ENCODE measurements at places on chromosomes 11 and 22.

GRCh38 chr11:19436932-19437331, 196.2 kb upstream of the E2F8 start:
- no peak for DNase-seq

GRCh38 chr11:45590743-45591142, 74.7 kb downstream of the CHST1 start:
- DNase-seq = no peak

GRCh38 chr11:111347002-111347722, 31.9 kb downstream of the POU2AF1 start:
- DNase-seq = no peak

GRCh38 chr11:116929414-116930090, 92.1 kb upstream of the APOA1 start:
- no peak for DNase-seq

DNA sequence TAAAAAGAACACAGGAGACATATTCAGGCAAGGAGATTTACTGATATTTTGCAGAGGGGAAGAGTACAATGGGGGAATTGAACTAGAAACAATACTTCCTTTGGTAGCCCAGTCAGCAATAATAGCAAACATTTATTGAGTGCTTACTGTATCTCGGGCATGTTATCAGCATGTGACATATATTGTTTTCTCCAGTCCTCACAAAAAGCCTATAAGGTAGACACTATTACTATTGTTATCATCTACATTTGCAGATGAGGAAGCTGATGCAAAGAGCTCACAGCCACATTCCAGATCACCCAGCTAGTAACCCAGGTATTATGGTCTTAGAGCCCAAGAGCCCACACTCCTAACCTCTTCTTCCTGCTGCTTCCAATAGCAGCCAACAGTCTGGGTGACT, 27.9 kb downstream of the NAV2 start:
- DNase-seq = no peak

GRCh38 chr11:11949482-11949881, 58.9 kb downstream of the DKK3 start:
- no peak for DNase-seq

DNA sequence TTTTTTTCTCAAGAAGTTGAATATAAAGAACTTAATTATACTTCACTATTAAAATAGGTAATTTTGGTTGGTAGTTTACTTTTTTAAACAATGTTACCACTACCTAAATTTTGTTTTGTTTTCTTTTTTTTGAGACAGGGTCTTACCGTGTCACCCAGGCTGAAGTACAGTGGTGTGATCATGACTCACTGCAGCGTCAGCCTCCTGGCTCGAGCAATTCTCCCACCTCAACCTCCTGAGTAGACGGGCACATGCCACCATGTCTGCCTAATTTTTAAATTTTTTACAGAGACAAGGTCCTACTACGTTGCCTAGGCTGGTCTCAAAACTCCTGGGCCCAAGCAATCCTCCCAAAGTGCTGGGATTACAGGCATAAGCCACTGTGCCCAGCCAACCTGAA, 17.6 kb downstream of the SPCS2 start:
- peak; percentile 70 for DNase-seq

- no peak for DNase-seq
Measured at GRCh38 chr11:92837595-92837994, 131.9 kb upstream of the MTNR1B start.

GRCh38 chr22:35440129-35440528, 40.2 kb downstream of the MCM5 start:
- no peak for DNase-seq

- peak; percentile 70 for DNase-seq
Measured at GRCh38 chr11:613369-613968, 2.3 kb downstream of the IRF7 start.

DNA sequence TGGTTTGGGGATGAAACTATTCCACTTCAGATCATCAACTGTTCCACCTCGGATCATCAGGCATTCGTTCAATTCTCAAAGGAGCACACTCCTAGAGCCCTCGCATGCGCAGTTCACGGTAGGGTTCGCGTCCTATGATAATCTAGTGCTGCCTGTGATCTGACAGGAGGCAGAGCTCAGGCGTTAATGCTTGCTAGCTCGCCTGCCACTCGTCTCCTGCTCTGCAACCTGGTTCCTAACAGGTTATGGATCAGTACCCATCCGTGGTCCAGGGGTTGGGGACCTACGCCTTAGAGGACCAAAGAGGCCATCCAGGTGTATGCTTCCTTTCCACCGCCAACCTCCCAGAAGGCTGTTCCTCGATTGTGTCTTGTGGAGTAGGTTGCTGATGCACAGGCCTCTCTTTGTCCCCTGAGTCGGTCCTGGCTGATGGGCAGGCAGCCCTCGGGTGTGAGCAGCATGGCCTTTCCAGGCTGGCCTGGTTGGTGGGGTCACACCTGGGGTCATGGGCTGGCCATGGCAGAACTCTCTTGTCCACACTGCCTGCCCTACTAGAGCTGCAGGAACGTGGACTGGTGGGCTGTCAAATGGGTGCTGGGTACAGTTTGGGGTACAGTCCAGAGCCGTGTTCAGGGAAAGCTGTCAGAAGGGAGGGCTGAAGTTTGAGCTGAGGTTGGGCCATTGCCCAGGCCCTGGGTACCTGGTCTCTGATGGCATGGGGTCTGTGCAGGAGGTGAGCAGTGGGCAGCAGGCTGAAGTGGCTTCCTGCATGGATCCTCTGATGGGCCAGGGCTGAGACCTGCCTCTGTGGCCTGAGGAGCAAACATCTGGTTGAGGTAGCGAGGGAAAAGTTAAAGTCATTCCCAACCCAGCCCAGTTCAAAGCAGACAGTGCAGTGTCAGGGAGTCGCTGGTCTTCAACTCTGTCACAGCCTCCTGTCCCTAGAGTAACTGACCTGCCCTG, 11.1 kb downstream of the PRDM11 start:
- DNase-seq = no peak

DNA sequence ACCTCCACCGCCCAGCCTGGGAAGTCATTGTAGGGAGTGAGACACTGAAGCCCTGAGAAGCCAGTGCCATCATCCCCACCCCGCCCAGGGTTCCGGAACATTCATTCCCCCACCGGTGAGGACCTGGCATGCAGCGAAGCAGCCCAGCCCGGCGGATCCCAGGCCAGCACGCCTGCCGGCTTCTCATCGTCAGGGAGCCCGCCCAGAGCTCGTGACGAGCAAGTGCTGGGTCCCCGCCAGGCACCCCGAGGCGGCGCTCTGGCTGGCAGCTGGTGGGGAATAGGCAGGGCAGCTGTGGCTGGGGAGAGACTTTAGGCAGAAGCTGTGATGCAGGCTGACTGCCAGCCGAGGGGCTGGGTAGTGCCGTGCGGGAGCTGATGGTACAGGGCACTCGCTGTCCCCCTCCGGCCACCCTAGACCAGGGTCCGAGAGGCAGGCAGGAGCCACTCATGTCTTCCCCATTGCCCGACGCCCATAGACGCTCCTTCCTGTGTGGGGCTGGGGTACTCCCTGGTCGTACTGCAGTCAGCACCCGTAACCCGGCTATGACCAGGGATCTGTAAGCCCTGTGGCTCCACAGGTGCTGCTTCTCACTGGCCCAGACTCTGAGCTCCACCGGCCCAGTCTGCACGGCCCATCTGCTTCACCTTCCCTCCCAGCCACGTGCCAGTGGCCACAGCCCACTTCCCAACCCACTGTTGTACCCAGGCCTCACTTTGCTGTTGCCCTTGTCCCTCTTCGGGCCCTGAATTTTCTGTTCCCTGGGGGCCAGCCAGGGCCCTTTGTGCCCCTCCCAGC, 24.5 kb upstream of the CABP7 start:
- no peak for DNase-seq

GRCh38 chr22:38018938-38019827, 34.8 kb upstream of the SOX10 start:
- no peak for DNase-seq

DNA sequence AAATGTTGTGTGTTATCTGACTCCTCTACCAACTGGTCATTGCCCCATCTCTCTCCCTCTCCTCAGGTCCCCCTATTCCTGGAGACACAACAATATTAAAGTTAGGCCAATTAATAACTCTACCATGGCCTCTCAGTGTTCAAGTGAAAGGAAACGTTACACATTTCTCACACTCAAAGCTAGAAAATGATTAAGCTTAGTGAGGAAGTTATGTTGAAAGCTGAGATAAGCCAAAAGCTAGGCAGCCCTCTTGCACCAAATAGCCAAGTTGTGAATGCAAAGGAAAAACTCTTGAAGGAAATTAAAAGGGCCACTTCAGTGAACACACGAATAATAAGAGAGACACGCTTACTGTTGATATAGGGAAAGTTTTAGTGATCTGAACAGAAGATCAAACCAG, 6.9 kb downstream of the DLG2 start:
- no peak for DNase-seq

- DNase-seq = no peak
Measured at GRCh38 chr11:75500742-75501141, 25.0 kb downstream of the GDPD5 start.

DNA sequence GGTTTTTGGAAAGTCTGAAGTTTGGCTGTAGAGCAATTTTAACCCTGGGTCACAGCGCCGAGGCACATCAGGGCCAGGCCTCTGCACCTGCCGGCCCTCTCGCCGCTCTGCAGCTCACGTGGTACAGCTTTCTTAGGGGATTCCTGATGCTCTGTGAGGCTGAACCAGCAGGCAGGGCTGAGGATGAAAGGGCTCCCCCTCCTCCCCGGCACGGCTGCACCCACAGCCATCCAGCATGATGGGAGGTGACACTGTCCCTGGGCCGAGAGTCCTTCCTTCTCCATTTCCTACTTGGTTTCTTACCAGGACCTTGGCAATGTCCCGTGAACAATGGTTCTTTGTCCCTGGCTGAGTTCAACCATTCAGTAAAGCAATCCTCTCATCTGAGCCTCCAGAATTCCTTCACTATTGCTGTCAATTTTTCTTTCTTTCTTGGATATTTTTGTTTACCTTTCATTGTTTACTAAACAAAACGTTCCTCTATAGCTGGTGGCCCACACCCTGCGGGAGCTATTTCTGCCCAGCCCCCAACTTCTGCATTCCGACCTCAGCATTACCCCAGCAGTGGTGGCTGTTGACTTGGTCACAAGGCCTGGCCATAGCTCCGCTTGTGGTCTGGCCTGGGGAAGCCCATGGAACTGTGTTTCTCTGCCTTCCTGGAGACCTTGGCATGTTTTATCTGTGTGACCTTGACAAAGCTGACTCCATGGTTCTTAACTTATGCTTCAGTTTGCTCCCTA, 172.8 kb upstream of the B3GAT1 start:
- DNase-seq = no peak

DNA sequence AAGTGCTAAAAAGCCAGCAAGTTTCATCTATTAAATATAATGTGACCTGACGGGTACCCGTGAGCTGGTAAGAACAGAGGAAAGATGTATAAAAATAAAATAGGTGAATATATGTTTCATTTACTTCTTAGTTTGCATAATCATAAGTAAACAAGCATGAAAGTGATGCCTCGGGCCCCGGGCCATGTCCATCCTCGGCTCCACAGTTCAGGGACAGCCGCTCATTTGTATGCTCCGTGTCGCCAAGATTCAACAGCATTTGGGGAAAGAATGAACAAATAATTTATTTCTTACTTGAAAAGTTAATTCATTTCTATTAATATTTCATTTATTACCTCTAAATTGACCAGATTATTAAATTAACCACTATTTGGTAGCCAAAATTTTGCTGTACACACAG, 251.8 kb downstream of the NTM start:
- no peak for DNase-seq

GRCh38 chr11:85974122-85974521, 94.8 kb downstream of the PICALM start:
- no peak for DNase-seq

- DNase-seq = no peak
Measured at GRCh38 chr11:34341931-34342533, 15.8 kb downstream of the ABTB2 start.

DNA sequence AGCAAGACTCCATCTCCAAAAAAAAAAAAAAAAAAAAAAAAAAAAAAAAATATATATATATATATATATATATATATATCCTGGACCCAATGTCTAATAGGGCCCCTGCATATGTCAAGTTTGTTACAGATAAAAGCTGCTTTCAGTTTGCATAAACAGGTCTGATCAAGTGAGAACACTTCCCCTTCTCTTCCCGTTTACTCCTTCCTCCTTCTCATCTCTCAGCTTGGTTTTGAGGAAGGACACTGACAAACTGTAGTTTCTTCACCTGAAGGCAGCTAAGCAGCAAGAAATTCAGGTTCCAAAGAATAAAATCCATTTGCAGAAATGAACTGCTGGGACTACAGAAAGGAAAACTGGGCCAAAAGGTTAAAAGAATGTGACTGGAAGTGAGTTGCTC, 11.7 kb downstream of the THOC5 start:
- DNase-seq = no peak

- no peak for DNase-seq
Measured at GRCh38 chr11:13324709-13325108, 47.1 kb downstream of the BMAL1 start.

GRCh38 chr22:27670701-27671412, 130.7 kb downstream of the MN1 start:
- DNase-seq = peak; percentile 19

DNA sequence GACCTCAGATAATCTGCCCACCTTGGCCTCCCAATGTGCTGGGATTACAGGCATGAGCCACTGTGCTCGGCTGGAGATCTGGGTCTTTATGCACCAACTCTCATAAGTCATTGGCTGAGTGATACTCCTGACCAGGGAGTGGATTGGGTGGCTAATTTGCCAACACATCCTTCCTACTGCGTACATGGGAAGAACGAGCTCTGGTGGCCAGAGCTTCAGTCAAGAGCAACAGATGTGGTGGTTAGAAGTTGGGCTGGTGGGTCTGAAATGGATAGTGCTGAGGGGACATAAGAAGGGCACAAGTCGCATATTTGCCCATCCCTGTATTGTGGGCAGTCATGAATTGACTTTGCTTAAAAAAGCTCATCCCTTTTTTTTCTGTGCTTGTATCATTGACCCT, 74.1 kb upstream of the AMPD3 start:
- no peak for DNase-seq

GRCh38 chr11:124479561-124479960, 34.1 kb upstream of the OR8B8 start:
- no peak for DNase-seq

- DNase-seq = peak; percentile 46
Measured at GRCh38 chr11:28842716-28843115, 734.5 kb downstream of the METTL15 start.

- no peak for DNase-seq
Measured at GRCh38 chr11:79165908-79166307, 274.9 kb downstream of the TENM4 start.

- DNase-seq = no peak
Measured at GRCh38 chr11:77568916-77569675, 20.7 kb upstream of the AQP11 start.

All from ELR (cell line).